ENCODE measurements at places on chromosomes 16 and 17.

DNA sequence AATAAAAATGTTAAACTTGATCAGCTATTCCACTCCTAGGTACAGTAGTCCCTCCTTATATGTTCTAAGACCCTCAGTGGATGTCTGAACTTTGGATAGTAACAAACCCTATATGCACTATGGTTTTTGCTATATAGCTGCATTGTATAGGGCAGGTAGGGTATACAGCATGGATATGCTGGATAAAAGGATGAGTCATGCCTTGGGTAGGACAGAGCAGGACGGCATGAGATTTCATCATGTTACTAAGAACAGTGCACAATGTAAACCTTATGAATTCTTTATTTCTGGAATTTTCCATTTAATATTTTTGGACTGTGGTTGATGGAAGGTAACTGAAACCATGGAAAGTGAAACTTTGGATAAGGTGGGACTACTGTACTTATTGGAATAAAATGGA is 235.1 kb downstream of the CEP112 start:
- no peak for DNase-seq

DNA sequence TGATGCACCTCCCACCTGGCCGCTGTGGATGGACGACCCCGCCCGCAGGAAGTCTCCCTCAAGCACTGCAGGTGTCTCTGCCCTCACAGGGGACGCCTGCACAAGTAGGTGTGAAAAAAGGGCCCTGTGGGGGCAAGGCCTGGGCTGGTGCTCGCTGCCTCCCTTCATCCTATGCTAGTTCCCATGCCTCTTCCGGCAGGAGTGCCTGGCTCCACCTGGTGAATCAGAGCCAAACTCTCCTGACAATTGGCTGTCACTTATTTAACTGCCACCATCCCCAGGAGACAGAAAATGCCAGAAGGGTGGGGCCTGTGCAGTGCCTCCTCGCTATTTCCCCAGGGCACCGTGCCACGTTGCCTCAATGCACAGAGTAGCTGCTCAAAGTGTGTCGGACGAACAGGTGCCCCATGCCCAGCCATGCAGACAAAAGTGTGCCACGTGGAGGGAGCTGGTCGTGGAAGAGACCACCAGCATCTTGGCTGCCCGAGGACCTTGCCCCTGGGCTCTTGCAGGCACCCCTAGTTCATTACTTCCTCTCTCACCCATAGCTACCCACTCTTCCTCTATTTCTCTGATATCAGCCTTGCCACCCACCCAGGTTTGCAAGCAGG is 170.7 kb downstream of the SEC14L1 start:
- no peak for DNase-seq

GRCh38 chr17:71315568-71315967 is 805.3 kb upstream of the SOX9 start:
- DNase-seq = no peak

DNA sequence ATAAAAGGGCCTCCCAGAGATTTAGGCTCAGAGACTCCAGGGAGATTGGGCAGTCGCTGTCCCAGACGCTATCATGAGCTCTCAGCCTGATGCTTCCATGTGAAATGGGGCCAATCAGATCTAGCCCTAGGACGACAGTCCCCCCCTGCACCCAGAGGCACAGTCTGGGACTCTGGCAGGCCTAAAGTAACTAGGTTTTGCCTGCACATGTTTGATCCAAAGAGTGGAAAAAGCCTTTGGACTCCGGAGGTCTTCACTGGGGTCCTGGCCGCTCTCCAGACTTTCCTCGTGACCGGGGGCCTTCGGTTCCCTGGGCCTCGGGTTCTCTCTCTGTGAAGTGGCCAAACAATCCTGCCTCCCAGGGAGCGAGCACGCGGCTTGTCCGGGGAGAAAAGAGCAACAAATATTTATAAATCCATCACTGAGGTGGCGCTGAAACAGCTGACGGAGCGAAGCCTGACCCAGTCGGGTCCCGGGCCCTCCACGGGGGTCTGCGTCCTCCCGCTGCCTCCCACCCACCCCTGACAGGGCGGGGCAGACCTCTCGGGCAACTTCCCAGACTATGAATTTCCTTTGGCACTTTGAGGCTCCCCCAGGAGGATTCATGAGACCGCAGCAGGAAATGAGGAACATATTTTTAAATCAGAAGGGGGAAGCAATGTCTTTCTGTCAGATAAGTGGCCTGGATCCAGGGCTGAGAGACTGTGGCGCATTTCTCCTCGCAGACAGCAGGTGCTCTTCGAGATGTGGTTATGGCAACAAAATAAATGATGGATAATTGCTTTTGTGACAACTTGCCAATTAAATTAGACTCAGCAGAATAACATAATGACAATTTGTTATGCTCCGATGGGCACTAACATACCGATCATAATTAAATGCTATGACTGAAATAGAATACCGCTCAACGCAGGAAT is 38.9 kb downstream of the MRPS23 start:
- DNase-seq = no peak

DNA sequence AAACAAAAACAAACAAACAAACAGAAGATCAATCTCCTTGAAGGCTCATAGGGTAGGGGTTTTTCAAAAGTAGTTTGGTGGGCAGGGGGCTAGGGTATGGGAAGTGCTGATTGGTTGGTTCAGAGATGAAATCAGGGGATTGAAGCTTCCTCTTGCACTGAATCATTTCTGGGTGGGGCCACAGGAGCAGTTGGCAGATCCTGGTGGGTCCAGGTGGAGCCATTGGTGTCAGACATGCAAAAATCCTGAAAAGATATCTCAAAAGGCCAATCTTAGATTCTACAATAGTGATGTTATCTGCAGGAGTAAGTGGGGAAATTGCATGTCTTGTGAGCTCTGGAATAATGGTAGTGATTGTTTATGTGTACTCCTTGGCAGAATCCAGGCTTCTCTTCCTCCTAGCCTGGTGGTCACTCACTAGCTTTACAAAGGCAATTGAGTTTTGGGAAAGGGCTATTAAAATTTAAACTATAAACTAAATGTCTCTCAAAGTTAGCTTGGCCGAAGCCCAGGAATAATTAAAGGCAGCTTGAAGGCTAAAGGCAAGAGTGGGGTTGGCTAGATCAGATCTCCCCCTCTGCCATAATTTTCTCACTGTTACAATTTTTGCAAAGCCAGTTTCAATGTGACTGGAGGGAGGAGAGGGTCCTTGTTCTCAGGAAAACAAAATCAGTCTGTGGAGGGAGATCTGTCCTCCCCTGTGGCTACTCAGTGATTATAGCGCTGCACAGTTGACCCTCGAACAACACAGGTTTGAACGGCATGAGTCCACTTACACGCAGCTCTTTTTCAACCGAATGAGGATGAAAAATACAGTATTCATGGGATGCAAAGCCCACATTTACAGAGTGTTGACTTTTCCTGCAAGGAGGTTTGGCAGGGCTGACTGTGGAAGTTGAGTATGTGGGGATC is 45.2 kb downstream of the RNF112 start:
- DNase-seq = no peak

- peak; percentile 35 for DNase-seq
Measured at GRCh38 chr17:7716901-7717755, at the start of gene DNAH2. TSS of gene DNAH2 (plus strand) at chr17:7717744. CDS start at chr17:7719735, 1,991 bp downstream.

DNA sequence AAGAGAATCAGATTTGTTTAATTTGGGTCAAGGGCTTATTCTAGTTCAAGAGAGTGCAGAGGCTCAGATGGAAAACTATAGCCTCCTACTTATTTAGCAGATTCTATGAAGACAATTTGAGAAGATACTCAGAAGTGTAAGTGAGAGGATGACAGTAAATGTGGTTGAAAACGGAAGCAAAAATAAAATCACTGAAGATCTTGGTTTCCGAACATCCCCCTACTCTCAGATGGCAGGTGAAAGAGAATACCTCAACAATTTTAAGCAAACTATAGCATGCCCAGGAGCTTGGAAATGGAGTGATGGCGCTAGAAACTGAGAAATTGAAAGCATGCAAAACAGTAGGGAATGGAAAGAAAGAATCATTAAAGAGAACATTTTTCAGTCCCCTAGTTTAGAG is 705.5 kb upstream of the CDH8 start:
- no peak for DNase-seq

DNA sequence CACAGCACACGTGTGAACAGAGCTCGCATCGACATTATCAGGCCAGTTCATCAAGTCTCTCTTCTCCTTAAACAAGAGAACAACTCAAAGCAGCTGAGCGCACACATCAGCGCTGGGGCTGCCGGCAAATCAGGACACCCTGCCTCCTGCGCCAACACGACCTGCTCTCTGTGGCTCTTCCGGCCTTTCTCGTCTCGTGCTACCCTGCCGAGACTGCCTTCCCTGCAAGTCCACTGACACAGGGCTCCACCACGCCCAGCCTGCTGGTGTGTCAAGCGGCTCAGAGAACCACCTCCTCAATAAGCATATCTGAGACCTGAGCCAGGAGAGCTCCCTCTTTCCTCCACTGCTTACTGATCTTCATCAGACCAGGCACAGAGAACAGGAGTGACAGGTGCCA is 96.9 kb downstream of the ZNF778 start:
- peak; percentile 42 for DNase-seq

Data from stimulated activated CD4-positive, alpha-beta T cell treated with anti-CD3 and anti-CD28 coated beads, Interleukin-4, amount 100 ng/mL, for 24 hours (primary cell).